Nephron progenitor cell (in vitro differentiated cells): ENCODE measurements at places on chromosomes 16 and 17.
A peak's percentile ranks its signal among the peaks of the same experiment; 100 is the strongest.

- DNase-seq, result no peak
Measured at GRCh38 chr17:73911726-73912372, 267.6 kb upstream of the SDK2 start.

DNA sequence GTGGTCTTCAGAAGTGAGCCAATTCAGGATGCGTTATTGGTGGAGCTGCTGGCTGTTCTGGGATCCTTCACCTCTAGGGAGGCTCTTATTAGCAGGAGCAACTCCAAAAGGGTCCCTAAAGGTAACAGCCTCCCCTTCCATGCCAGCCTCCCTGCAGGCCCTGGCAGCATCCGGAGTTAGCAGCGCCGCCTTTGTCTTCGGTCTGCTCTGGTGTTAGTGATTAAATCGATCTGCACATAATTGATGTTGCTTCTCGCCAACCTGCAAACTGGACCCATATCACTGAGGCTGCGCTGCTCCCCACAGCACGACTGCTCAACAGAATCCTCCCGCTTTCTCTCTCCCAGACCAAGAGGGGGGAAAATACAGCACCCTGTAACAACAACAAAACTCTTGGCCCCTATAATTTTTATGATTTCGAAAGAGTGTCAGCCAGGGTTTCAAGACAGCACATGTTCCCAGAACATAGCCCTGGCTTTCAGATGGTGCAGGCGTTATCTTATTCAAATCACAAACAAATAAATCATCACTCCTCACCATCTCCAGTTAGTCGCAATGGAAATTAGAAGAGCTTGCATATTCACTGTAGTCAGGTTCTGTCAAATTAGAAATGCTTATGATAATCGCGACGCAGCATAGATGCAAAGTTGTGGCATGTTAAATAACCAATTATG is 76.0 kb downstream of the IRX3 start:
- DNase-seq, result no peak

DNA sequence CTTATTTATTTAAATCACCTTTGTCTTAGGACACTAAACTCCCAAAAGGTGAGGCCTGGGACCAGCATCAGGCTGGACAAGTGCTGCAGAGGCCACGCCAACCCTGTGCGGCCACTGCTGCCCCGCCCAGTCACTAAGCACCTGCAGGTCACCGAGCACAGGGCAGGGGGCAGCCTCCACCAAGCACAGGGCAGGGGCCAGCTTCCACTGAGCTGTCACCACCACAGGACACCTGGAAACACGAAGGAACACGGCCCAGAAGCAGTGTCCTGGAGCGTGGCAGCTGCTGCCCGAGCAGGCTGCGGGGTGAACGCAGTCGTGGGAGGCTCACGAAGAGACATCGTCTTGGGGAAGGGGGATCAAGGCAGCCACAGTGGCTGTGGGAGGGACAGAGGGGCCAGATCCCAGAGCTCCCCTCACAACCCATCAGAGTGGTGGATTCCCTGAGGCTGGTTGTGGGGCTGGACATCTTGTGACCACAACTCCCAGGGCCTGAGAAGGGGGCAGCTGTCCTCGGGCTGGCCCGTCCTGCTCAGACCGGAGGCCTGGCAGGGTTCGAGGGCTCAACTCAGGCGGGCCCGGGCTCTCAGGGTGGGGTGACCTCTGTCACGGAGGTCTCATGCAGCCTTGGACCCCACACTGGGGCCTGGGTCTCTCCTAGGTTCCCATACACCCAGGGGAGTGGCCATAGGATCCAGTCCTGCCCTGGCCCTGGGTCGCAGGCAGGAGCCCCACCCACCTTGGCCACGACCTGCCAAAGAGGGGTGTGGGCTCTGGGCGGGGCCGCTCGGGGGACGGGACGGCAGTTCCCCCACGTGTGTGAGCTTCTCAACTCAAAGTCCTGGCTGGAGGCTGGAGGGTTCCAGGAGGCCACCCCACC is 18.7 kb downstream of the RAB40B start:
- DNase-seq, result no peak

DNA sequence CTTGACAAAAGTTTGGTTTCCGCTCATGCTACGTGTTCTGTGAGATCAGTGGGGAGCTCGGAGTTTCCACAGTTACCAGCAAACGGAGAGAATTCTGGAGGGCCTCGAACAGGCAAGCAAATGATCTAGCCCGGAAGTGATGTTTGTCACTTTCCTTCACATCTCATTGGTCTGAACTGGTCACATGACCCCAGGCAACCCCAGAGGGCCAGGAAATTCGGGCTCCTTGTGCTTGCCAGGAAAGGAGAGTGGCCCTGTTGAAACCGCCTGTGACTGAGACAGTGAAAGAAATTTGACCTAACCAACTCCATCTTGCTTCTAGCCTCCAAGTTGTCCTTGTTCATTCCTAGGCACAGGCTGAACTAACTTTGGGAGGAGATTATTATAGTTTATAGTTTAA is 23.0 kb downstream of the SPPL2C start:
- DNase-seq, result no peak

DNA sequence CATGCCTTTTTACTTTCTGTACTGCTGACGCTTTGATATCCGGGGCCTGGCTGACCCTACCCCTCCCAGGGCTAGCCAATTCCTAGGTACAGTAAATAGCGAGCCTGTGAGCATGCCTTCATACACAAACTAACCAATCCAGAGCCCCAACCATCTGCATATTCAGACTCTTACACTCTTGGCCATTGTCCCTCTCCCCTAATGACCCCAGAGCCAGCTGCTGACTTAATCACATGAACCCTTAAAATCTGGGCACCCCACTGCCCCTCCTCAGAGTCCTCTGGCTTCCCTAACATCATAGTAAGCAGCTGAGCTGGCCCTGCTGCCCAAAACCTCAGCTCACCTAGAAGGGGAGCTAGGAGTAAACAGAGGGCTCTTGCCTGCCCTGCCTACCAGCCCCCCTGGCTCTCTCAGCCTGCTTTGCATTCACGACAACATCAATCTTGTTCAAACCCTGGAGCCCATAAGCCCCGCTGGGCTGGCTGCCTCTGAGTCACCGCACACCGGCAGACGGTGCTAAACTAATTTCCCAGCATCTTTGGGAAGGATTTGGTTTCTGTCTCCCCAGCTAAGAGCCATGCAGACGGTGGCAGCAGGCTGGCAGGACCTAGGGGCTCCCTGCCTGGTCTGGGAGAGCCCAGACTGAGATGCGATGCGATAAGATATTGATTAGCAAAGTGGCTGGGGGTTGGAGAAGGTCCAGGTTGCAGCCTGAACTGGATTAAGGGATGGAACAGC is 63.2 kb downstream of the CLEC19A start:
- DNase-seq, result peak; percentile 52

- DNase-seq, result no peak
Measured at GRCh38 chr17:6475411-6475810, 31.2 kb downstream of the PIMREG start.

DNA sequence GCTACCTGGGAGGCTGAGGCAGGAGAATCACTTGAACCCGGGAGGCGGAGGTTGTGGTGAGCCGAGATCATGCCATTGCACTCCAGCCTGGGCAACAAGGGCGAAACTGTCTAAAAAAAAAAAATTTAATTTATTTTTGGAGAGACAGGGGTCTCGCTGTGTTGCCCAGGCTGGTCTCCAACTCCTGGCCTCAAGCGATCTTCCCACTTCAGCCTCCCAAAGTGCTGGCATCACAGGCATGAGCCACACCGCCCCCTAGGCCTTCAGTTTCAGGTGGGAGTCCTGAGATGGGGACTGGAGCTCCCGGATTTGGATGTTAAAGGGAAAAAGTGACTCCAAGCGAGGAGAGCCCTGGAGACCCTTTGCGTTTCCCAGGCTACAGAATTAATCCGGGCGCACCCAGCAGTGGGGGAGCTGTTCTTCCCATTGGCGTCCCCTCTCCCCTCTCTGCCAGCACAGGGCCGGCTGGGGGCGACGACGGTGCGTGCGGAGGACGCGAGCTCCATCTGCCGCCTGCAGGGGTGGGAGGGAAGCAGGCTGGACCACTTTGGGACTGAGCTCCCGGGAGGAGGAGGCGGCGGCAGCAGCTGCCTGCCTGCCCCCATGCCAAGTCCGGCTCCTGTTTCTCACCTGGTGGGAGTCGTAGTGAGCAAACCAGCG is 49.3 kb upstream of the USP7 start:
- DNase-seq, result peak; percentile 60

GRCh38 chr16:81739503-81739902 is 39.6 kb upstream of the PLCG2 start:
- no peak for DNase-seq

GRCh38 chr16:57473906-57474305 is 11.4 kb downstream of the POLR2C start:
- no peak for DNase-seq

GRCh38 chr17:51427323-51427811 is 167.0 kb downstream of the UTP18 start:
- no peak for DNase-seq

- DNase-seq, result peak; percentile 84
Measured at GRCh38 chr16:16021988-16022682, 72.7 kb downstream of the ABCC1 start.

DNA sequence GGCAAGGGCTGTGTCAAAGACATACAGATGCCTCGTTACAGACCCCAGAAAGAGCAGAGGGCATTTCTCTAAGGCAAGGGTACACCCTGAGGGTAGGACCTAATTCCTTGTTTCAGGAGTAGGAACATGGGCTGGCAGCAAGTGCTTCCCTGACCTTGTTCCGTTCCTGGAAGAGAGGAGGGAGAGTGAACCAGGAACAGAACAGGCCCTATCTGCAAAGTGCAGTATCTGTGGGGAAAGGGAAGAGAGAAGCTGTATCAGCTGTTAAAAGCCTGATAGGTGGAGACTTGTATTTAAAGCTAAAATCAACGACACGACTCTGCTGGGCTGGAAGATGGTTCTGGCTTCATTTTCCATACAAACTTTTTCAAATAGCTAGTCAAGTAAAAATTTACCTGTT is 26.1 kb upstream of the FASN start:
- DNase-seq, result no peak

GRCh38 chr16:68778551-68779231 is 41.6 kb downstream of the CDH1 start:
- DNase-seq, result no peak

DNA sequence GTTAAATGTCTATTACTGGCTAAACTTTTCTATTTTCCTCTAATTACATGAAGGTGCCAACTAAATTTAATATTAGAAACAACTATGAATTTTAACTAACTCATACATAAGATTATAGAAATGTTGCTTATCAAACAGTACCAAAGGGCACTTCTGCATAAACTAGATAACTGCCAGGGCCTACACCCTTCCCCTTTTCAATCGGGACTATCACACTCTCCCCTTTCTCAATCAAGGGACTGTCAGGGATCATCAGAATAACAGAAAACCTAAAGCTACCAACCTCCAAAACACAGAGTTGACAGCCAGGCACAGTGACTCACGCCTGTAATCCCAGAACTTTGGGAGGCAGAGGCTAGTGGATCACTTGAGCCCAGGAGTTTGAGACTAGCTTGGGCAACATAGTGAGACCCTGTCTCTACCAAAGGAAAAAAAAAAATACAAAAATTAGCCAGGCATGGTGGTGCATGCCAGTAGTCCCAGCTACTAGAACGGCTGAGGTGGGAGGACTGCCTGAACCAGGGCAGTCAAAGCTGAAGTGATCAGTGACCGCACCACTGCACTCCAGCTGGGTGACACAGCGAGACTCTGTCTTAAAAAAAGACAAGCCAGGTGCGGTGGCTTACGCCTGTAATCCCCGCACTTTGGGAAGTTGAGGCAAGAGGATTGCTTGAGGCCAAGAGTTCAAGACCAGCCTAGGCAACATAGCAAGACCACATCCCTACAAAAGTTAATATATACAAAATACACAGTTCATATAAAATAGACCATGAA is 3.2 kb upstream of the PHLPP2 start:
- no peak for DNase-seq

- no peak for DNase-seq
Measured at GRCh38 chr17:71342737-71343136, 778.1 kb upstream of the SOX9 start.

GRCh38 chr17:12227547-12227946 is 206.9 kb downstream of the MAP2K4 start:
- DNase-seq, result no peak

DNA sequence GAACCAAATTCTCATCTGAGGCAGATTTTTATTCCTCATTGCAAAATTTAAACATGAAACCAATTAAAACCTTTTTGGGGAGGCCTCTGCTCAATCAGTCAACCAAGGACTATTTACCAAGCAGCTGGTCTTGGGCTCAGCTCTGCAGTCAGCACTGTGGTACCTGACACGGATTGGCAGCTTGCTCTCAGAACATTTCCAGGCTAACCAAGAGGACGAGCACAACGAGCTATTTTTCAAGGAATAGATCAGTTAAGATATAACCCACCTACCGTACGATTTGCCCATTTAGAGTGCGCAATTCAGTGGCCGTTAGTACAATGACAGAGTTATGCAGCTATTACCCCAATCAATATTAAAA is 26.4 kb upstream of the KLHDC4 start:
- no peak for DNase-seq

DNA sequence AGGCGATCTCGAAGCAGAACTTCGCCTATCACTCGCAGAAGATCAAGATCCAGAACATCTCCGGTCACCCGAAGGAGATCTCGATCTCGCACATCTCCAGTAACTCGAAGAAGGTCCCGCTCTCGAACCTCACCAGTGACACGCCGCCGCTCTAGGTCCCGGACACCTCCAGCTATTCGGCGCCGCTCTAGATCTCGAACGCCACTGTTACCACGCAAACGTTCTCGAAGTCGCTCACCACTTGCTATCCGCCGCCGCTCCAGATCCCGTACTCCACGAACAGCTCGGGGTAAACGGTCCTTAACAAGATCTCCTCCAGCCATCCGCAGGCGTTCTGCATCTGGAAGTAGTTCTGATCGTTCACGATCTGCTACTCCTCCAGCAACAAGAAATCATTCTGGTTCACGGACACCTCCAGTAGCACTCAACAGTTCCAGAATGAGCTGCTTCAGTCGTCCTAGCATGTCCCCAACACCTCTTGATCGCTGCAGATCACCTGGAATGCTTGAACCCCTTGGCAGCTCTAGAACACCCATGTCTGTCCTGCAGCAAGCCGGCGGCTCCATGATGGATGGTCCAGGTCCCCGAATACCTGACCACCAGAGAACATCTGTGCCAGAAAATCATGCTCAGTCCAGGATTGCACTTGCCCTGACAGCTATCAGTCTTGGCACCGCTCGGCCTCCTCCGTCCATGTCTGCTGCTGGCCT is 10.5 kb downstream of the ELOB start:
- DNase-seq, result no peak

DNA sequence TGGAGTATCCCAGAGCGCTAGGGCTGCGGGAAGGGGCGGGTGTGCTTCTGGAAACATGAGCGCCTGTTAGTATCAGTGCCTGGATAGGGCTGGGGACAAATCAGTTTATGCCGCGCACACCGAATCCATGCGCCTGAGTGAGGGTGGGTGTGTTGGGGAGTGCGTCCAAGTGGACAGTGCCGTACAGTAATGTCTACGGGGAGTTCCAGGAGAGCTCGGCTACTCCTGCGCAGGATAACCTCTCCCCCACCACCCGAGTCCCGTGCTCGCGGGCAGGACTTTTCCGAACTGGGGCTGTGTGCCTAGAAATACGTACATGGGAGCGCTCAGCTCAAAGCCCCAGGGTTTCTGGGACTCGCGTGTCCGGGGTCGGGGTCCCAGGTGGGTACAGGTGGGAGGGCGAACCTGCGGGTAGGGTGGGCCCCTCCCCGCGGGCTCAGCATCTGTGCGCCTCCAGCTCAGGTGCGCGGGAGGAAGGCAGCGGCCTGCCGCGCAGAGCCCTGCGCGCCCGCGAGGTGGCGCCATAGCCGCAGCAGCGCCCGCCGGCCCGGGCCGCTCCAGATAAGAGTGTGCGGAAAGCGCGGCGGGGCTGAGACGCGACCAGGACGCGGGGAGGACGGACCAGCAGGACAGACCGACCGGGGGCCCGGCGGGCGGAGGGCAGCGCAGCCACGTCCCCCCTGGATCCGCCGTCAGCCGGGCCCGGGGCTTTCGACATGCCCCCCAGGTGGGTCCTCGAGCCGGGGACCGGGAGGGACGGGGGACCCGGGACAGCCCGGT is at the start of gene HIC1:
TSS of gene HIC1 (plus strand) at position 592 of the 780 bp plus-strand sequence. CDS start 1,588 bp downstream, outside the sequence.
- peak; percentile 82 for DNase-seq
